ENCODE measurements at places on chromosomes 2 and 18.

DNA sequence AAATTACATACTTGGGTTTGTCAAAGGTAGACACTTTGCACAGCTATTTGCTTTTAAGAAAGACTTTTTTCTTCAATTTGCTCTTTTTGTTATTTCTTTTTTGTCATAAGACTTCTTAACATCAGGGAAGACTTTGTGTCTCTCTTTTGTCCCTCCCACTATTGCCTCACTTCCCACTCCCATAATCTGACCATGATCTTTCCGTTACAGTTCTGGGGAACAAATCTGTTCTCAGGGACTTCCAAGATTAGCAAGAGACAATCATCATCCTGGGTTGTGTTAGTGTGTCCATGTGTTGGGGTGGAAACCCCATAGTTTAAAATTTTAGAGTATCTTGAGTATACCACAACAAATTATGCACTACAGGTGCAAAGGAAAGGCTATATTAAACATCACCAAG lies 75.3 kb downstream of the REV1 start:
- DNase-seq, result no peak

DNA sequence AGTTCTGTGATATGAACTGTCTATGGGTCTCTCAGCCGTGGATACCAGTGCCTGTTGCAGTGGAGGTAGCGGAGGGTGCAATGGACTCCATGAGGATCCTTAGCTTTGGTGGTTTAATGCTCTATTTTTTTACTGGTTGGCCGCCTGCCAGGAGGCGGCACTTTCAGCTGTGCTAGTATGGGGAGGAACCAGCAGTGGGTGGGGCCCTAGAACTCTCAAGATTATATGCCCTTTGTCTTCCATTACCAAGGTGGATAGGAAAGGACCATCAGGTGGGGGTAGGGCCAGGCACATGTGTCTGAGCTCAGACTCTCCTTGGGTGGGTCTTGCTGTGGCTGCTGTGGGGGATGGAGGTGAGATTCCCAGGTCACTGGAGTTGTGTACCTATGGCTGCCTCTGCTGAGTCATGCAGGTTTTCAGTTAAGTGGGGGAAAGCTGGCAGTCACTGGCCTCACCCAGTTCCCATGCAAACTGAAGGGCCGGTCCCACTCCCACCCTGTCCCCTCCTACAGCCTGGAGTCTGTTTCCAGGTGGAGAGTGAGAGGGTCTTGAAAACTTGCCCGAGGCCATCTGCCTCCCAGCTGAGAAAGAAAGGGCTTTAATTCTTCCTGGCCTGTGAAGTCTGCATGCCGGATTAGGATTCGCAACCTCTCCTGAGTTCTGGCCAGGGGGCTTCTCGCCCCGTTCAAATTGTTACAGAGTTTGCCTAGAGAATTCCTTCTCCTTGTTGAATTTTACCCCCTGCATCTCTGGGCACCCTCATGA lies 14.5 kb downstream of the KCNS3 start:
- no peak for DNase-seq

DNA sequence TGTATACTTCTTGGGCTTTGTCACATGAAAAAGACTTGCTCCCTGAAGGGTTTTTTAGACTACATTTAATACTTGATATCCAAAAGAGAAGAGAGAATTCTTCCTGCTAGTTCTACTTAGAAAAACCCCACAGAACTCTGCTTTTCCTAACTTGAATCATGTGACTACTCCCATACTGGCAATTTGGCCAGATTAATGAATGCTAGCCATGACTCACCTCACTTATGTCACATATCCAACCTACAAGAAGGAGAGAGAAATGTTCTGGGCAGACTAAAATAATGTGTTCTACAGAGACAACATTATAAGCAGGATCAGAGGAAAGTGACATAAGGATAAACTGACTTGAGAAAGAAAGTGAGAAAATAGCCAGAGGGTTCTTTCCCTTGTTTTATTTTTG lies 249.3 kb upstream of the GULP1 start:
- DNase-seq, result no peak

DNA sequence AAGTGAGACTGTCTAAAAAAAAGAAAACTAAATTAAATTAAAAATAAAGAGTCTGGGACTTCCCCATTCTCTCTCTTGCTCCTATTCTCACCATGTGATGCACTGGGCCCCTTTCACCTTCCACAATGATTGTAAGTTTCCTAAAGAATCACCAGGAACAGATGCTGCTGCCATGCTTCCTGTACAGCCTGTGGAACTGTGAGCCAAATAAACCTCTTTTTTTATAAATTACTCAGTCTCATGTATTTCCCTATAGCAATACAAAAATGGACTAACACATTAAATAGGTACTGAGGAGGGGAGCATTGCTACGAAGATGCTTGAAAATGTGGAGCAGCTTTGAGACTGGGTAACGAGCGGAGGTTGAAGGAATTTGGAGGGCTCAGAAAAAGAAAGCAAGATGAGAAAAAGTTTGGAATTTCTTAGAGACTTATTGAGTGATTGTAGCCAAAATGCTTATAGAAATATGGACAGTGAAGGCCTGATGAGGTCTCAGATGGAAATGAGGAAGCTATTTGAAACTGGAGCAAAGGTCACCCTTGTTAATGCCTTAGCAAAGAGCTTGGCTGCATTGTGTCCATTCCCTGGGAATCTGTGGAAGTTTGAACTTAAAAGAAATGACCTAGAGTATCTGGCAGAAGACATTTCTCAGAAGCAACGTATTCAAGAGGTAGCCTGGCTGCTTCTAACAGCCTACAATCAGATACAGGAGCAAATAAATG lies 128.7 kb downstream of the EIPR1 start:
- no peak for DNase-seq

DNA sequence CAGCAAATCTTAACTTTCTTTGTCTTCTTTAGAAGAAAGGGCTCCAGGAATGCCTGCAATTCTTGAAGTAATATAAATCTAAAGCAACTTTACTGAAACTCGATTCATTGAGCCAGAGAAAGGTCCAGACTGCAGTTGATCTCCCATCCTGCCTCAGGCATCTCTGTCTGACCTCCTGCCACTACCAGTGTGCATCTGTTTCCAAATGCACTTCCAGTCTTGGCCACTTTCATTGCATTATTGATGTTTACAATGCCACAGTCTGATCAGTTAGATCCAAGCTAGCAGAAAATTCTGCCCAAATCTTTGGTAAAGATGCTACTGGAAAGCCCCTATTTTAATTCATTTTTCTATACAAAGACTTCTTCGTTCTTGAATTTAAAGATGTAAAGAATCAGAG lies 158.0 kb downstream of the RAPGEF4 start:
- no peak for DNase-seq
